ENCODE measurements at places on chromosomes 5 and 9. TPM values are rescaled to one million over a fixed set of nuclear protein-coding genes. Genes with fewer than 3 reads are reported as not detected.

Gene LCN15
- not detected for total RNA-seq

Gene BTNL8
- total RNA-seq, result not detected

Gene AK1
- 65.1 TPM for total RNA-seq

Gene FAM163B
- not detected for total RNA-seq

Gene PCDHGA2
- total RNA-seq, result 0.66 TPM

Gene STING1
- total RNA-seq, result 1.2 TPM

Gene PPIC
- total RNA-seq, result 16.4 TPM

Gene FAM200C
- 2.7 TPM for total RNA-seq

Gene FAM153A
- not detected for total RNA-seq

Gene COL27A1
- total RNA-seq, result 14.5 TPM

Gene MAP3K1
- 2.3 TPM for total RNA-seq

Gene GDA
- 0.84 TPM for total RNA-seq

Gene FCN2
- total RNA-seq, result not detected

Gene GADD45G
- total RNA-seq, result 0.21 TPM

Gene TAF11L9
- total RNA-seq, result not detected

Gene DOK3
- total RNA-seq, result 4.3 TPM

All from A549 treated with DMSO at 1 μM for 4 hours (cell line).